Activated CD4-positive, alpha-beta T cell treated with anti-CD3 and anti-CD28 coated beads, Interleukin-2, Interleukin-4, amounts not matched to agents 100 ng/mL and 50 ng/mL, durations not matched to agents 16 hours and 8 hours (primary cell): ENCODE measurements at places on chromosomes 4 and X.

DNA sequence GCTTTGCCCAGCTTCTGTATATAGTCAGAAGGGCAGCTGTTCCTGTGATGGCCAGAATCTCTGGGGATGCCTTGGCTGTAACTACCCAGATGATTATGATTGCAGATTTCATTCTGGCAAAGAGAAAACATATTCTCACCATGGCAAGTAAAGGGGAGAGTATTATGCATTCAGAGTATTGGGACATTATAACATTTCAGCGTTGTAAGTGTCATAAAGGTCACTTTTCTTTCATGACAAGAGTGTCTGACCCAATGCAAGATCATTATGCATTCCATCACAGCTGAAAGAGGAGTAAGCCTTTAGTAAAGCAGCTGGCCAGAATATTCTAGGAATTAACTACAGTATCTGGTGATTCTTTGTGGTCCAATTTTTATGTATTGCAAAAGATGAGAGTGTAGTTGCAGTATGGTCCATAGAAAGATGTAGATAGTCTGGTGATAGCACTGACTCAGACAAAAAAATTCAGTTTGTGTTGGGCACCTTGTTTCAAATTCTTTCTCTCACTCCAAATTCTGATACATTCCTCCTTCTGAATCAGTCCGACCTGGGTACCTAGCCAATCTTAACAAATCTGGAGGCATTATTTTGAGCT is 2366.3 kb downstream of the PCDH7 start:
- no peak for DNase-seq

DNA sequence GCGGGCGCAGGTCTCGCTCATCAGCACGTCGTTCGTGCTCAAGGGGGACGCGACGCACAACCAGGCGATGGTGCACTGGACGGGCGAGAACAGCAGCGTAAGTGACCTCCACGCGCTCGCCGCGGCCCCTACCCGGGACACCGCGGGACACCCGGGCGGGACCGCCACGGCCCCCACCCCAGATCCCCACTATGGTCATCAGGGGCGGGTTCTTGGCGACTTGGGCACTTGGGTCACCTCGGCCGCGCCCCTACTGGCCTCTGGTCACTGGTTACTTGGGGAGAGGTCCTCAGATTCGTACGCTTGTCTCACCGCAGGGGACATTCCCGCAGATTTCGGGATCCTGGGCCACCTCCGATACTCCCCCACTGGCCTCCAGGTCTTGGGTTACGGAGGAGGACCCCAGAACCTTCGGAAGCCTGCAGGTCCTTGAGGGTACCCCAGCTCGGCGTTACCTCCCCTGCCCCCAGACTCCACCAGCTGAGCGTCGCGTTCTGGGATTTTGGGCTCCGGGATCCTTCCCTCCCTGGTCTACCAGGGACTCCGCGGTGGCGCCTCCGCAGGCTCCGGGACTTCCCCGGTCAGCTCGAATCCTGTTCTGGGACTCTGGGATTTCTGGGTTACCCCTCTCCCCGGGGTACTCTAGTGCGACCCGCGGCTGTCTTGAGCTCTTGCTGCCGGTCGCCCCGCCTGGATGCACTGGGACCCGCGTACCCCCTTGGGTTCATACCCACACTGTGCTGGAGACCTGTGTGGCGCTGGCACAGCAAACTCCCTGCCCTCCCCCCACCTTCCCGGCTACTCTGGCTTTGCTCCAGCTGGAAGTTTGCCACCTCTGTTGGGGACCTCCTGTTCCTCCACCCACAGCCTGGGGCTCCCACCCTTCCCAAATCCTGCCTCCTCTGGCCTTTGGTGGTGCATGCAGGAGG is 956 bp downstream of the SORCS2 start:
- DNase-seq: no peak

GRCh38 chrX:153206425-153207046 is 27.5 kb downstream of the MAGEA1 start:
- no peak for DNase-seq

- DNase-seq: no peak
Measured at GRCh38 chr4:87050596-87050995, 115.8 kb downstream of the AFF1 start.

GRCh38 chrX:132592880-132593279 is 104.0 kb upstream of the MBNL3 start:
- no peak for DNase-seq

DNA sequence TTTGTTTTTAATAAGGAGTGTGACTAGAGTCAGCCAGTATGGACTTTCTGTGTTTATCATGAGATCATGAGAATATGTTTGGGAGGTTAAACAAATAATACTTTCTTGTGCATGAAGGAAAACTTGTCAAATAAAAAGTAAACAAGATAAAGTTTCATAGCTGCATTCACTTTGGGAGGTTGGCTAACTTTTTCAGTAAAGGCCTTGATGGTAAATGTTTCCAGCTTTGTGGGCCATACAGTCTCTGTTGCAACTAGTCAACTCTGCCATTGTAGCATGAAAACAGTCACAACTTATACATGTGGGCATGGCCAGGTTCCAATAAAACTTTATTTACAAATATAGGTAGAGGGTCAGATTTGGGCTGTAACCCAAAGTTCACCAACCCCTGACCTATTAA is 150.4 kb downstream of the MID1 start:
- DNase-seq: no peak

DNA sequence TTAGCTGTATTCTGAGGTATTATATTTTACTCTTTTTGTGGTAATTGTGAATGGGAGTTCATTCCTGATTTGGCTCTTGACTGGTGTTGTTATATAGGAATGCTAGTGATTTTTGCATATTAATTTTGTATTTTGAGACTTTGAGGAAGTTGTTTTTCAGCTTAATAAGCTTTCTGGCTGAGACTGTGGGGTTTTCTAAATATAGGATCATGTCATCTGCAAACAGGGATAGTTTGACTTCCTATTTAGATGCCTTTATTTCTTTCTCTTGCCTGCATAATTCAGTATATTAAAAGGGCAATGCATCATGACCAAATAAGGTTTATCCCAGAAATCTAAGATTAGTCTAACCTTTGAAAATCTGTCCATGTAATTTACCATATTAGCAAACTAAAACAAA is 44.7 kb upstream of the EPGN start:
- DNase-seq: no peak

GRCh38 chr4:5791654-5792053 is 80.7 kb downstream of the EVC start:
- DNase-seq: no peak

- no peak for DNase-seq
Measured at GRCh38 chrX:118521435-118521834, 25.8 kb downstream of the DOCK11 start.

DNA sequence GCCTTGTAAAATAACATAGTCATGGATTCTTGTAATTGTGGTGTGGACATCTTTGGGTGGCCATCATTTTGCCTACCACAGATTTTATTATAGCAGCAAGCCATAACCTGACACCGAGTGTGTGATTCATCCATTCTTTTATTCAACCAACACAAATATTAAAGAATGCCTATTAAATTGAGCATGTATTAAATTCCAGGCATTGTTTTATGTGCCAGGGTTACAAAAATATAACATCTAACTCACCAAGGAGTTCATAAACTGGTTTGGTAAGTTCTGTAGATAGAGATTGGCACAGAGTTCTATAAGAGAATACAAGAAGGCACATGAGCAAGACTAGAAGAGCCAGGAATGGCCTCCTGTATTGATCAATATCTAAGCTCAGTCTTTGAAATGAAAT is 18.0 kb downstream of the NBDY start:
- DNase-seq: no peak

DNA sequence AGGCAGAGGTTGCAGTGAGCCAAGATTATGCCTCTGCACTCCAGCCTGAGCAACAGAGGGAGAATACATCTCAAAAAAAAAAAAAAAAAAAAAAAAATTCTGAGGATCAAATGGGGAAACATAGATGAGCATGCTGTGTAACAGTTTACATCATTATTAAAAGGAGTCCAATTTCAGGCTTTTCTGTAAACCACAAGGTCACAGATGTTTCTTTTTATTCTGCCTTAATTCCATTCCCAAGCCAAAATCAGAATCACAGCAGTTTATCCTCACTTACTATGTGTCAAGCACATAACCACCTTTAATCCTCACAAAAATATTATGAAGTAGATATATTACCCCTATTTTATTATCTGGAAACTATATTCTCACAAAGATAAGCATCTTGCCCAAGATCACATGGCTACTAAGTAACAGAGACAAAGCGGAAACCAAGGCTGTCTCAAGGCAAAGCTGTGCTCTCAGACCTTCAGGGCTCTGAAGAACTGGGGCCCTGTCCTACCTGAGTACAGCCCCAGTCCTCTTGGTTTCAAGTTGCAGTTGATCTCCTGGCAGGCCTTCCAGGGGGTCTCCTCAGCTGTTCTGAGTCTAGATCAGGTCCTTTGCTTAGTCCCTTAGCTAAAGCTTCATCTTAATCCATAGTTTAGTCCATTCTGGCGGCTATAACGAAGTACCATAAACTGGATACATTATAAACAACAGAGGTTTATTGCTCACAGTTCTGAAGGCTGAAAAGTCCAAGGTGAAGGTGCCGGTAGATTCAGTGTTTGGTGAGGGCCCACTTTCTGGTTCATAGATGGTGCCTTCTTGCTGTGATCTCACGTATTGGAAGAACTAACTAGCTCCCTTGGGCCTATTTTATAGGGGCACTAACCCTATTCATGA is 141.3 kb downstream of the PALLD start:
- no peak for DNase-seq

- DNase-seq: peak; percentile 17
Measured at GRCh38 chrX:41350976-41351569, 17.1 kb downstream of the DDX3X start.

GRCh38 chr4:24644983-24645764 is 60.8 kb upstream of the DHX15 start:
- no peak for DNase-seq

- DNase-seq: no peak
Measured at GRCh38 chr4:36152735-36153134, 91.6 kb downstream of the ARAP2 start.

GRCh38 chr4:154998773-154999172 is 209.7 kb upstream of the NPY2R start:
- no peak for DNase-seq

DNA sequence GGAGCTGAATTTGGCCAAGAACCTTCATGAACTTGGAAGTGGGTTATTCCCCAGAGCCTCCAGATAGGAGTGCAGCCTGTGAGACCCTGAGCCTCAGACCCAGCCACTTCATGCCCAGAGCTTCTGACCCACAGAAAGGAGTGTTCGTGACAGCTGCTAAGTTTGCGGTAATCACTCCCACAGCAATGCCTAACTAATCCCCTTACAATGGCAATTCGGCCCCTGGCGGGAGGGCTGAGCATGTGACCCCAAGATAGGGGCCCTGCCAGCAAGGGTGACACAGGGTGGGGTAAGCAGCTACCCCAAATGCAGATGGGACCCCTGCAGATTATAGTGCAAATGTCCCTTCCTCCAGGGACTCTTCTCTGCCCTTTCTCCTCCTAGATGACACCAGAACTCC is 22.5 kb downstream of the PNMA6E start:
- no peak for DNase-seq

- peak; percentile 54 for DNase-seq
Measured at GRCh38 chrX:53089224-53089842, 4.6 kb upstream of the KANTR start.

DNA sequence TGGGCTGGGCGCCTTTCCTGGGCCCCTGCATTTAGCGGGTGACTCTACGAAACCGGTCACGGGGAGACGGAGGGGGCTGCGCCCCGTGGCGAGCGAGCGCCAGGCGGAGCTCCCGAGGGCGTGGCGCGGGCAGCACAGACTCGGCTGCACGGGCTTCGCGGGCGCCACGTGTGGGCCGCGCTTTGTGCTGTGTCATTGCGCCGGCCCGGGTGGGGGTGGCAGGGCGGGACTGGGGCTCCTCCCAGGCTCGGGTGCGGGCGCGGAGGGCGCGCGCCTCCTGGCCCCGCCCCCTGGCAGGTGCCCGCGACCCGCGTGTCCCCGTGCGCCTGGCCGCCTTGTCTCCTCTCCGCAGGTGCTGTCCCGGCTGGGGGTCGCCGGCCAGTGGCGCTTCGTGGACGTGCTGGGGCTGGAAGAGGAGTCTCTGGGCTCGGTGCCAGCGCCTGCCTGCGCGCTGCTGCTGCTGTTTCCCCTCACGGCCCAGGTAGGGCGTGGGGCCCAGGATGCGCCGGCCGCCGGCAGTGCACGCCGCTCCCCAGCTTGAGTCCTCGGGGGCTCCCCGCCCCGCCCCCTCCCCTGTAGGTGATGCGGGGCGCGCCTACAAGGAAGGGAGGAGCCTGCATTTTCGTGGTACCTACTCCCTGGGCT is 651 bp downstream of the UCHL1 start:
- no peak for DNase-seq

GRCh38 chr4:126627255-126627654 is 1005.5 kb upstream of the INTU start:
- DNase-seq: no peak

DNA sequence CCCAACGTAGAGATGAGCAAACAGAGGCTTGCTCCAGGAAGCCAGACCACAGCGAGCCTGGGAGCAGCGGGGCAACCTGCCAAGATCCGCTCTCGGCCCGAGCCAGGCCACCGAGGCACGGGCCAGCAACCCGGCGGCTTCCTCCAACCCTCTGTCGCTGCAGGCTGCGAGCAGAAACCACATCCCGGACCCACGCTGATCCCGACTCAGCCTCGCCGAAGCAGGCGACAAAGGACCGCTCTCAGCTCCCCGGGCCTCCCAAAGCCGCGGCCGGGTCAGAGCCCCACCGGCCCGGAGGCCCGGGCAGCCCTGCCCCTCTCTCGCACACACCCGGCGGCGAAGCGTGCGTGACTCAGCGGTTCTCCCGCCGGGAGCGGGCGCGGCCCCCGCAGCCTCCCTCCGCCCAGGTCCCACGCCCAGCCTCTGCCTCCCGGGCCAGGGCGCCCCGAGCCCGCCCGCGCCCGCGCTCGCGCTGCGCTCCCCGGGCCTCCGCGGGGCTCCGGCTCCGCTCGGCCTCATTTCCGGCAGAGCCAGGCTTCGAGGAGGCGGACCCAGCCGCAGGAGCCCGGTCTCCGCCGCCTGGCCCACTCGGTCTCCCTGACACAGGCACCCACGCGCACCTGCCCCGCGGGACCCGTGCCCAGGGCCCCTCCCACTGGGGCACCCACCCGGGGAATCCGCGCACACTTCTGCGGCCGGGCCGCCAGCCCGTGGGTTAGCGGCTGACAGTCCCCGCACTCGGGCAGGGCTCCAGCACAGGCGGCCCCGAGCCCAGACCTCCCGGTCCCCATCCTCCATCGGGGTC is 1.7 kb downstream of the PPP2R2C start:
- no peak for DNase-seq

GRCh38 chr4:118154649-118155048 is 120.4 kb downstream of the NDST3 start:
- no peak for DNase-seq

DNA sequence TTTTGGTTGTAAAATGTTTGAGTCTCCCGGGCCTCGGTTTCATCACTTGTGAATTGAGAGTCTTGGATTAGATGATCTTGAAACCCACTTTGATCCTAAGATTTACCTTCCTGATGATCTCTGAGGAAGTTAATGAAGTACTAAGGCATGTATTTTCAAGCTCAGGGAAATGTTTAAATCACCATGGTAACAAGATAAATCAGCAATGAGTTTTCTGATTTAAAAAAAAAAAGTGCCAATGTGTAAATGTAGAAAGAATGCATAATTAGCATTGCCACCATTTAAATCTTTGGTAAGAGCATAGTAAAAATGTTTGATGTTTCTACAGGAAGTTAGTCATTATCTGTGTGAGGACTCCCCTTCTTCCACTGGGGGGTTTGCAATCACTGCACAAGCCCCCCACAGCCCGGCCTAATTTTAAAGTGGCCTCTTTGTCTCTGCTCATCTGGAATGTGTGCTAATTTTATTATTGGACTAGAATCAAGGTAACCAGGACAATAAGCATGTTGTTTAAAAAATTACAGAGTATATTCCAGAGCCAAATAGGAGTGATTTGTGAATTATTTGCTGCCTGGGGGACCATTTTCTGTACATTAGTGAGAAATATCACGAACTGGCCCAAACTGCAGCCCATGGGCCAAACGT is 93.6 kb downstream of the SLC34A2 start:
- no peak for DNase-seq
